ENCODE measurements at places on chromosomes 11 and 22.

GRCh38 chr22:36026741-36027140 is 1.9 kb downstream of the RBFOX2 start:
- no peak for DNase-seq

DNA sequence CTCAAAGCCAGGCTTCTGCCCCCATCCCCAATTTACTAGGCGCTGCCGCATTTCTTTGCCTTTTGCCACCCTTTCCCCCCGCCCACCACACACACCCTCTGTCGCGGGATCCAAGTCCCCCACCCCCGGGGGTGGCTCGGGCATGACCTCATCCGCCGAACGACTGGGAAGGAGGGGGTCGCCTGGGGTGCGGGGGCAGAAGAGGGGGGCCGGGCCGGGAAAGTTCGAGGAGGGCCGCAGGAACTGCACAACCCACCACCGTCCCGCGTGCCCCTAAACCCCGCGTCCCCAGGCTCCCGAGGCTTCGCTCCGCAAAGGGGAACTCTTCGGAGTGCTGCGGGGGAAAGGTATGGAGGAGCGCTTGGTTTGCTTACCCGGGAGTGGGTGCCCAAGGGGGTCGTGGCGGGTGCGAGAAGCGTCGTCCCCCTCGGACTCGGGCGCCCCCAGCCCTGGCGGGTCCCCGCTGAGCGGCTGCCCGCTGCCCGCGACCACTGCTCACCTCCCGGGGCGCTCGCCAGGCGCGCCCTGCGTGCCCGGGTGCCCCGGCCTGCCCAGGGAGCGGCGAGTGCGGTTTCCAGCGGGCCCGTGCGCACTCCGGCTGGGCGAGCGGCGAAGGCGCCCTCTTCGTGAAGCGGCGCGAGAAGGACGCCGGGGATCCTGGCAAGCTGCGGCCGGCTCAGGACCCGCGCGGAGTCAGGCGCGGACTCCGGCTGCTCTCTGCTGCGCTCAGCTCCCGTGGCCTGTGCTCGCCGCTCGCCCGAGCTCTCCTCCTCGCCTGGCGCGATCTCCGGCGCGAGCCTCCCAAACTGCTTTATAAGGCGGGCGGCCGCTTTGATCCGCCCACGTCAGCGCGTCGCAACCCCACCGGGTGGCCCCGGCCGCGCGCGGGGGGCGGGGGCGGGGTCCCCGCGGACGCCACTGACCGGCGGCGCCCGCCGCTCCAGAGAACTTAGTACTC is 4.0 kb upstream of the WNT11 start:
- no peak for DNase-seq

DNA sequence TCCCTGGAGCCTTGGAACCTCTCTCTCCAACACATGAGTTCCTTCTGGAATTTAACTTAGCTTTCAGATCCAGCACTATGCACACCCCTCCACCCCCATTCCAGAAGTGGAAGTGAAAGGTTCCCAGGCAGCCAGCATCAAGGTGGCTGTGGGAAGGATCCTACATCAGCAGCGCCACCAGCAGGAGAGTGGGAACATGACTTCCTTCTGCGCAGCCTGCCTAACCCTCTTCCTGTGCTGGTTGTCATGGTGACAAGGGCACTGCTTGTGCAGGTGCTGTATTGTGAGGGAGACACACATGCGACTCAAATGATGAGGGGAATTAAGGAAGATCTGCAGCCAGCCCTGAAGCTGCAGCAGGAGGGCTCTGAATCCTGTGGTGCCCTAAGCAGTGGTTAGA is 904.5 kb upstream of the API5 start:
- no peak for DNase-seq

DNA sequence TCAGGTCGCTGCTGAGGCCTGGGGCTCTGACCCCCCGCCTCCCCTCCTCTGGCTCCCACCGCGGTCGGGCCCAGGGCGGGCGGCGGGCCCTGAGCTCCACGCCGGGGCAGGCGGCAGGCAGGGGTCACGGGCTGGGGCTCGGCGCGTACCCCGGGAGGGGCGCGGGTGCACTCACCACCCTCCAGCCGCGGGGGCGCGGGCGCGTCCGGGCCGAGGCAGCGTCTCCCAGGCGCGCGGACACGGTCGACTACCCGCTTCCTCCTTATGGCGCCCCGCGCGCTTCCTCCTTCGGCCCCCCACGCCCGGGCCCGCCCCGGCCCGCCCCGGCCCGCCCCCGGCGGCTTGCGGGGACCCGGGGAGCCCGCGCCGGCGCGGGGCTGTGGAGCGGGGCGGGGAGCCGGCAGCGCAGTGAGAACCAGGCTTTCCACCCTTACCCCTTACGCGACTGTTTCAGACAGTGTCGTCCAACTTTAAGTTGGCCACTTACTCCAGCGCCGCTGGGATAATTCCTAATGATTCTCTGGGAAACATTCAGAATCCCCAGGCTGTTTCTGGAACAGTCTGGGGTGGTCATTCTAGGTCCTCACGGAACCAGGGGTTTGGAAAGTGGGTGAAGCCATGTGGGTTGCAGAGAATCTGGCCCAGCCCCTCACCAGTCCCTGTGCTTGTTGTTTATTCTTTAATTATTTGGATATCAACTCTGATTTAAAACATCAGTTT is at the start of gene BID:
Gene BID, minus strand, starts transcription at position 264 of the 720 bp plus-strand sequence. CDS start 24,353 bp downstream, outside the sequence.
- no peak for DNase-seq

DNA sequence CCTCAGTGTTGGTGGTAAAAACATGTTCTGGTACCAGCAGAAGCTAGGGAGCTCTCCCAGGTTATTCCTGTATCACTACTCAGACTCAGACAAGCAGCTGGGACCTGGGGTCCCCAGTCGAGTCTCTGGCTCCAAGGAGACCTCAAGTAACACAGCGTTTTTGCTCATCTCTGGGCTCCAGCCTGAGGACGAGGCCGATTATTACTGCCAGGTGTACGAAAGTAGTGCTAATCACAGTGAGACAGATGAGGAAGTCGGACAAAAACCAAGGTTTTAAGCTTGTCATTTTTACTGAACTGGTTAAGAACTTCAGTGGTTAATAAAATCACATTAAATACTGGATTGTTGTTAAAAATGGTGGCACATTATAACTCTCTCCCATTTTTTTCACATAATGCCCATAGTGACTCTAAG is 42.6 kb upstream of the VPREB1 start:
- DNase-seq = no peak

DNA sequence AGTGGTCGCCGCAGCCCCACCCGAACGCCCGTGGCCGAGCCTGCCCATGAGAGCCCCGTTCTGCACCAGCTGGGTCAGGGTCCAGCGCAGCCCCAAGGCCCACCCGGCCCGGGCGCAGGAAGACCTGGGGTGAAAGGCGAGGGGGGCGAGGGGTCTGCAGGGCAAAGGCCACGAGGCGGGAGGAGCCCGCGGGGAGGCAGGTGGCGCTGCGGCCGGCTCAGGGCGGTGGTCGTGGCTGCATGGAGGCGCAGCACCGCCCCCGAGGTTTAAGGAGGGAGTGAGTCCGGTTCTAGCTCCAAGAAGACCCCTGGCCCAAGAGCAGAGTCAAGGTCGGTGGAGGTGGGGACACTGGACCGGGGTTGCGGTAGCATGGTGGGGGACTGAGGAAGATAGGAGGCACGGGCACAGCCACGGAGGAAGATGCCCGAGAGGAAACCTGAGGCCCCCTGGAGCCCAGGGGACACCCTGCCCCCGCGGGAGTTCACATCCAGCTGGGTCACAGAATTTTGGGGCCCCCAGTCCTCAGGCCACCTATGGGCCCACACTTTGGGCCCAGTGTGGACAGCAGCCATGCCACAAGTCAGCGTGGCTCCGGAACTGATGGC is 514 bp upstream of the HDAC10 start:
- no peak for DNase-seq

- no peak for DNase-seq
Measured at GRCh38 chr11:48210052-48210451, 6.6 kb upstream of the OR4B1 start.

GRCh38 chr11:32426819-32427615 is 8.3 kb downstream of the WT1 start:
- DNase-seq = no peak

DNA sequence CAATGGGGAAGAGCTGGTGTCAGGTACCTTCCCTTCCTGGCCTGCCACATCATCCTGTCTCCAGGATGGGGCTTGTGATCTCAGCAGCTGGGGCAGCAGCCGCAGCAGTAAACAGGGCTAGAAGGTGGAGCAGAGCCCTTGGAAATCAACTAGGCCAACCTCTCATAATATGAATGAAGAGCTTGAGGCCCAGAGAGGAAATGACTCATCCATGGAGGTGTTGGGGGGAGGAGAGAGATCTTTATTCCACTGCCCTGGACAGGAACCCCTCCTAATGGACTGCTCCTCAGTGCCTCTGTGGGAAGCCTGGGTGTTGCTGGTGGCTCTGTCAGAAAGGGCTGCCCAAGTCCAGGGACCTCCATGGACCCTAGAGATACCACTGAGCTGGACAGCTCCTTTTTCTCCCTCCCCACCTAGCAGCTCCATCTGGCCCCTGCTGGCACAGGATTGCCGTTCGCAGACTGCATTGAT is 111.8 kb downstream of the OSBP2 start:
- no peak for DNase-seq

GRCh38 chr11:98107736-98108135 is 913.0 kb upstream of the CNTN5 start:
- no peak for DNase-seq

- DNase-seq = no peak
Measured at GRCh38 chr11:64461081-64461480, 102.1 kb downstream of the RPS6KA4 start.

DNA sequence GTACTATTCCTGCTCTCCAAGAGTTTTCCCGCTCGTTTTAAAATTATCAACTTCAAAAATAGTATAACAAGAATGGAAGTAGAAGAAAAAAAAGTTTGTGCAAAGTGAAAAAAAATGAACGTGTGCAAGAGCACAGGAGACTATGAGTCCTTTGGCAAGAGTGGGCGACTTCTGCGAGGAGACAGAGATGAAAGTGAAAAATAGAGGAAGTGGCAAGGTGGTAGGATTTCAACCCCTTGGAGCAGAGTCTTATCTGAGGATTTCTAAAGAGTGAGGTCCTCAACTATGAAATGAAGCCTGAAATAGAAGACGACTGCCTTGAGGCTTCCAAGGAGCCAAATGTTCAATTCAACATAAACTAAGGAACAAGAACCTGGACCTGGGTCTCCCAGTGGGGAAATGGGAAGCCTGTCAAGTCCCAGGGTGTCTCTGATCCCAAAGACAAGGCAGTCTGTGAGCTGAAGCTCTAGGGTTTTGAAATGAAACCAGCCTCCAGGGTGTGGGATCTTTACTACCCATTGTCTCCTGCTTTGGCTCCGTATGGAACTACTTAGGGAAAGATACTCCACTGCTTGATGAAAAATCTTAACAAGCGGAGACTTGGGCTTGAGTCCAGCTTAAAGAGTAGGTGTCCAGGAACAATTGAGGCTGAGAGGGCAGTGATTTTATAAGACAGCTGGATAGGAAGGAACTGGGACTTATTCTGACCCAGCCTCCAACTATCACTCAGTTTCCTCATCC is 4.8 kb downstream of the P4HA3 start:
- no peak for DNase-seq

- no peak for DNase-seq
Measured at GRCh38 chr11:134647066-134647743, 235.2 kb upstream of the B3GAT1 start.

GRCh38 chr22:43343262-43343669 is at the start of gene SCUBE1:
Gene SCUBE1 (minus strand): TSS chr22:43343372. CDS start chr22:43343261, 111 bp downstream.
- no peak for DNase-seq

DNA sequence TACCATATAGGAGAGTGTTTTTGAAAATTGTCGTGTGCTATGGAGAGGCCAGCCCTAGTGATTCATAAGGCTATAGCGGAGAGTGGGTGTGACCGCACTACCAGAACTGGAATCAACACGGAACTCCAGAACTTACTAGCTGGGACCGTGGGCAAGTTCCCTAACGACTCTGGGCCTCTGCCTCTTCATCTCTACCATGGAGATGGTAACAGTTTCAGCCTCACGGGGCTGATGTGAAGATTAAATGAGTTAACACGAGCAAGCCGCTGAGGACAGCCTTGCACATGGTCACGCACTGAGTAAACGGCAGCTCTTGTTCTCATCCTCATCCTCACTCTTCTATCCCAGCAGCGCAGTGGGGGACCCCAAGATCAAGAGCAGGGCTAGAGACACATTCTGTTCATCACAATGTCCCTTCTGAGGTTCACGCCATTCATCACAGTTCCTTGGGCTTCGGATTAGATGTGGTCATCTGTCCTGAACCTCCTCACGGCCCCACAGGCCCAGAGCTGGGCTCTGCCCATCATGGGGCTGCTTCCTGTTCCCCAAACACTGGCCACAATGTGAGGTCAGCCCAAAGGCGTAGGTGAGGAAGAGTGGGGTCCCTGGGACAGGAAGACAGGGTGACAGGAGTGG is 47.2 kb upstream of the CD5 start:
- DNase-seq = no peak

DNA sequence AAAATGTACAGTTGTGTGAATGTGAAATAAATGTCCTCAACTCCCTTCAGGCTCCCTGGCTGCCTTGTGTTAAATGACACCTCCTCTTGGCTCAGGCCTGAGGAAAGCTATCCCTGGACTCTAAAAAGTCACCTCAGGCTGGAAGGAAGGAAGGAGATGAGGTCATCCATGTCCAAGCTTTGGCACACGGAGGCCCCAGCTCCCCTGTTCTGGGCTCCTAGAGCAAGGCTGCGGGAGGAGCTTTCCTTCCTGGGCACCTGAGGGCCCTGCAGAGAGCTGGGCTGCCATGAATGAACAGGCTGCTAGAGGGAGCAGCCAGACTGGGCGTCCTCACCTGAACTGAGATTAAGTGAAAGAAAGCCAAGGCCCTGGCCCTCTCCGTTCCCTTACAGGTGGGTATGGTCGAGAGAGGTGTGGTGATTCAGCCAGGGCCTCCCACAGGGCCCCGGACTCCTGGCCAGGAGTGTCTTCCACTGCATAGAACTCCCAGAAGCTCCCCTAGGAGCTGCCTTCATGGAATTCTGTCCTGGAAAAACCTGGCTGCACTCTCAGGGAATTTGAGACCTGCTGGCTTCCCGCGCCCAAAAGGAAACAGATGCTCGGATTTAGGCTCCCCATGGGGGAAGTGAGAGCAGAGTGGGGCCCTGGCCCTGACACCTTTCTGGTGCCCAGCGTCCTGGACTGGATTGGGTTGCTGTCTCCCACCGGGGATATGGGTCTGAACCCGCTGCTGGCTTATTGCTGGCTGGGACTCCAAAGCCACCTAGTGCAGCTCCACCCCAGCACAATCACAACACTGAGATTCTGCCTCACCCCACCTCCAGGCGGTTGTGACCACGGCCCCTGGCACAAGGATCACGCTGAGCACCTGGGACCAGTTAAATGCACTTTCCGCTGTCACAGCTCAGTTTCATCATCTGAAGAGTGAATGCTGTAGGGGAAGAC is 22.2 kb downstream of the MYBPC3 start:
- no peak for DNase-seq
